Urinary bladder (tissue), 4 donors: ENCODE measurements at places on chromosomes 13 and 19. TPM values are rescaled to one million over a fixed set of nuclear protein-coding genes. Genes with fewer than 3 reads are reported as not detected.

ZNF135 gene
- 9.0 TPM for polyA plus RNA-seq

- DNase-seq = no peak
These were observed 82.0 kb downstream of the SIPA1L3 start for GRCh38 chr19:37988758-37989635.

GRCh38 chr19:51433043-51433442, 15.6 kb upstream of the SIGLEC10 start:
- DNase-seq = no peak

DNA sequence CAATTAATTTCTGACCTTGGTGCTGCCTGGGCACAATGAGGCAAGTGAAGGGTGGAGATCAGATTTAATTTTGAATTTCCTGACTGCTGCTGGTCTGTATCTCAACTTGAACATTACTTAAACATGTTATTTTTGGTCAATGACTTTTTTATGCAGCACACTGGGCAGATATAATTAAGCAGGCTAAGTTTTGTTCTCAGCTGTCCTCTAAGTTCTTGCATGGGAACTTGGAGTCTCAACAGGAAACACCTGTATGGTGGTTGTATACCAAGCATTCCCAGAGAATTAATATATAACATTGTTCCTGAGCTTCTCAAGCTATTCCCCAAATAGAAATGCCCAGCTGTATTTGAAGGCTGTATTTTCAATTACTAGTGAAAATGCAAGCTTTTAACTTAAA, 113.5 kb upstream of the EDNRB start:
- no peak for DNase-seq
